Natural killer cell treated with Interleukin-12 subunit alpha and Interleukin-12 subunit beta and Interleukin-15 and Interleukin-18, amount 100 ng/mL, for 72 hours (primary cell): ENCODE measurements at places on chromosomes 7 and 10.
A peak's percentile ranks its signal among the peaks of the same experiment; 100 is the strongest.

DNA sequence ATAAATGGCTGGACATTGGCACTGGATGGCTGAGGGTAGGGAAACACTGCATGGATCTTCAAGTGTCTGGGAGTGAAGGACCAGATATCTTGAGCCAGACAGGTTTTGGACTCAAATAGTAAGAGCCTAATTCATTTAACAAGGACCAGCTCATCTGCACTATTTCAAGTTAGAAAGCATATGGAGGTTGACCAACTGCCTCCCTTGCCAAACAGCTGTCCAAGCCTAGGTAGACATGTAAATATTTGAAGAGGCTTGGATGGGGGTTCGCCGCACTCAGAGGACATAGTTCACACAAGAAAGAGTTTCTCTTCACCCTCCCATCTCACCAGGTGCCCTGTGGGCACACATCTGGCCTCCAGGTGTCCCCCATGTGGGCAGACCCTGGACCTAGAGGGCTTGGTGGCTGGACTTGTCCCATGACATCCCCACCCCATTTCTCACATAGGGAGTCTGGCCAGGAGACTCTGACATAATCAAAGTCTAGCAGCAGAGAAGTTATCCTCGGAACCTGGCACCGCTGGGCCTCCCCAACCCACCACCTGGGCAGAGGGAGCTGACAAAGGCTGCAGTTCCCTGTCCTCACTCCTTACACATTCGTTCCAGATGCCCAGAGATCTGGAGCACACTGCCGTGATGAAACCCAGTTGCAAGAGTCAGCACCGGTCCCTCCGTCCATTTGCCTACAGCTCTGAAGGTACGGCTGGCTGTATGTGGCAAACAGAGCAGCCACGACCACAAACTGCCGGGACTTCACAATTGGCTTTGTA lies 116.9 kb upstream of the GDF10 start:
- peak; percentile 34 for DNase-seq

- no peak for DNase-seq
Observed at GRCh38 chr7:50718311-50718710, 64.4 kb downstream of the GRB10 start.

DNA sequence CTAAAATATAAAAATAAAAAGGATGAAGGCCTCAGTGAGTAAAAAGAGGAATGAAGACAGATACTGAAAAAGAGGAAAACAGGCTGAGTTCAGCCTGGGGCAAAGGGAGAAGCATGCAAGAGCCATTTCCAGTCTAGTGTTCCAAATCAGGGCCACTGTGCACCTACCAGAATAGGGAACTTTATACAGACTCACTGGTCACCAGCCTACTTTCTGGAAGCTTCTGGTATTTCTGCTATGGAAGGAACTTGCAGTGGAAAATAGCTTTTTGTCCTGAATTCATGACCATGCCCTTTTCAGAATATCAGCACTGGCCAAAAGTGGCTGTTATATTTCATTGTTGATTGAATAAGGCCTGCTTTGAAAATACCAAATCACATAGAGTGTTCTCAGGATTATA lies 28.8 kb downstream of the ABRAXAS2 start:
- no peak for DNase-seq

GRCh38 chr10:50501924-50502452 lies 121.8 kb downstream of the SGMS1 start:
- no peak for DNase-seq

GRCh38 chr10:77348751-77349150 lies 288.9 kb downstream of the KCNMA1 start:
- DNase-seq: no peak

DNA sequence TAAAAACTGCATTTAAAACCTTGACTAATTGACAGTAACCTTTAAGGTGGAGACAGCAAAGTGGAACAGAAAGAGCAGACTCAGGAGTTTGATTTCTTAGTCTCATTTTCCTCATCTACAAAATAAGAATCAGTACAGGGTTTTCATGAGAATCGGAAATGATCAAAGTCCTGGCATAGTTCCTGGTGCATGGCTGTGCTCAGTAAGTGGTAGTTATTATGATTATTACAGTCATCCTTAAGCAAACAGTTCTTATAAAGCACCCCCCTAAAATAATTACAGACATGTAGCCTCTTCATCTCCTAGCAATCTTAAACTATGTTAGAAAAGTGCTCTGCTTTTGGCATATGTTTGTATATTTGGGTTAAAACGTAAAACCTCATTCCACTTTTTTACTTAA lies 18.0 kb downstream of the NEBL start:
- DNase-seq: no peak

DNA sequence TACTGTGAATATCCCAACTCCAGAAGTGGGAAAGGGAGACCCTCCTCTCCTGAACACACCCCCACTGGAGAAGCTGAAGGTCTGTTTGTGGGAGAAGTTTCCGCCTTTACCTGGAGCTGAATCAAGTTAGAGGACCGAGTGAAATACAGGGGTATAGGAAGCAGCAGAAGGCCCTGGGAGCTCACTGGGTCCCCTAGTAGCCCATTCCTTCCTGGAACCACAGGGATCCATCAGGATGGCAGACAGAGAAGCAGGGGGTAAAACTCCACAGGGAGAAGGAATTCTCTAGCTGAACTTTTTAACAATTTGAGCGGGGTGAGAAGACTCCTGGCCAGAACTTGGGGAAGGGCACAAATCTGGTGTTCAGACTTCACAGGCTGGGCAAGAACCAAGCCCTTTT lies 275.8 kb downstream of the GRID1 start:
- DNase-seq: no peak
